Effector CD4-positive, alpha-beta T cell (primary cell): ENCODE measurements at places on chromosomes 4 and X.

DNA sequence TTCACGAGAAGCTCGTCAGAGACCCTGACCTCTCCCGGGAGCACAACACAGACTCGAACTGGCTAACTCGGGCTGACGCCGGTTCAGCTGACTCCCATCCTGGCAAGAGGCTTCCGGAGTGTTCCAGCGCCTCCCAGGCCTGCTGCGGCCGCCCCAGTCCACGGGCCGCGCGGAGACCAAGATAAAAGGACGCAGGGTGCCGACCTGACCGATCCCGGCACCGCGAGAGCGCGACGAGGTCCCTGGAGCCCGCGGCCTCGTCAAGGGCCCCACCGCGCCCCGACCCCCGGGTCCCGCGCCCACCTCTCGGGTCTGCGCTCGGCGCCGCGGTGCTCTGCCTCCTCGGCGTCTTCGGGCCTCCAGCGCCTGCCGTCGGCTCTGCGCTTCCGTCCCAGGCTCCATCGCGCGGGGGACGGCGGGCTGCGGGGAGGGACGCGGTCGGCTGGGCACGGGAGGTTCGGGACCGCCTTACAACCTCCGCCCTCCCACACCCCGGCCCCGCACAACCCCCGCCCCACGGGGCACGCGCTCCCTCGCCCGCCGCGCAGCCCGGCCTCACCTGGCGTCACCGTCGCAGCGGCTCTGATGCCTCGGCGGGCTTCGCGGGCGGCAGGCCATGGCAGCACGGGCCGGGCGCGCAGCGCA lies 426 bp downstream of the SLBP start:
- no peak for DNase-seq

DNA sequence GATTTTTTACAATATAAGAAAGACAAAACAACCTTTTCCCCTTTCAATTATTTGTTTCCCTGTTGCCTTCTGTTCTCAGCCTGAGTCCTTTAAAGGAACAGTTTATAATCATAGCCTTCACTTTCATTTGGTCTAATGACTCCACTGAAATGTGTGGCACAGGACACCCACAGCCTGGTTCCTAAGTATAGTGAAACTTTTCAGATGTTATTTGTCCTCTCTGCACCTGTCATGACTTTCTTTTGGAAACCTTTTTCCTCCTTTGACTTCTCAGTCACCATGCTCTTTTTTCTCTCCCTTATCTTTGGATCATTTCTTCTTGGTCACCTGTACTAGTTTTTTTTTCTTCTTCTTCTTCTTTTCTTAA lies 237.8 kb upstream of the ANXA3 start:
- no peak for DNase-seq

GRCh38 chr4:78377555-78377954 lies 174.0 kb upstream of the ANXA3 start:
- no peak for DNase-seq

DNA sequence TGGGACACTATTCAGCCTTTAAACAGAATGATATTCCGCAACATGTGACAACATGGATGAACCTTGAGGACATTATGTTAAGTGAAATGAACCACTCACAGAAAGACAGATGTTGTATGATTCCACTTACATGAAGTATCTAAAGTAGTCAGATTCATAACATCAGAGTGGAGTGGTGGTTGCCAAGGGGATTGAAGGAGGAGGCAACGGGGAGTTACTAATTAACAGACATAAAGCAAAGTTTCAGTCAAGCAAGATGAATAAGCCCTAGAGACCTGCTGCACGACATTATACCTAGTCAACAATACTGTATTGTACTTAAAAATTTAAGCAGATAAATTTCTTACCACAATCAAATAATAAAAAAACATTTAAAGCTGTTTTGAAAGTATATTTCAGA lies 105.0 kb upstream of the NR0B1 start:
- no peak for DNase-seq

- DNase-seq, result no peak
These were observed 557 bp upstream of the KDR start for GRCh38 chr4:55125763-55126541.

GRCh38 chr4:38071801-38072431 lies 111.7 kb downstream of the PTTG2 start:
- no peak for DNase-seq

DNA sequence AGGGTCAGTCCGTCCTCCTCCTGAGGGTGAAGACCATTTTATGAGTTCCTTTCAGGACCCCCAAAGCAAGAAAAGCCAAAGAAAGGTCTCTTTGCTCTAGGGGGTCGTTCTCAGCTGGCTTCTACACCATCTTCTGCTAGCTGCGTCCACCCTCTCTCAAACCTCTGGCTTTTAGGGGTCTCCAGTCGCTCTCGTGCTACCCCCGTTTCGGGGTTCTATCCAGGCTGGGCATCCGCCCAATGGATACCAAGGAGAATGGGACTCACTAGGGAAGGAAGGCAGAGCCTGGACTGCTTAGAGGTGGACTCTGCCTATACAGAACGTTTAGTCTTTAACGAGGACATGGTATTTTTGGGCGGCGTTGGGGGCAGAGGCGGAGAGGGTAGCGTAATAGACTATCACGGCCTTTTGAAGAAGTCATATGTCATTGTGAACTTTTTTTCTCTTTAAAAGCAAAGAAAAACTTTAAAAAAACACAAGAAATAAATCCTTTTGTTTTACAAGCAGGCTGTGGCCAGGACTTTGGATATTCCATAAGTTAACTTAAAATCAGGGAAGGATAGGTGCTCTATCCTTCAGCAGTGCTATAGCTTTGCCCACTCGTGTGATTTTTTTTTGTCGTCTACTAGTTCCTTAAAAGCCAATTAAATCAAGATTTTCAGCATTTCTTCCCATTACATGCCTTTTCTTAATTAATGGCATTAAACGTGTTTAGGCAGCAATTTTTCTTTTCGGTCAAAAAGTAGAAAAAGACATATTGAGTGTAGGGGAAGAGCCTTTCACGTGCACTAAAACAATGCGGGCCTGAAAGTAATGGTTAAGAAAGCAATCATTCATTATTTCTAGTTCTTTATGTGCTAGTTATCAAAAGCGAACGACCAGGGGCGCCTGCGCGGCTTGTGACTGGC lies 7.2 kb upstream of the PITX2 start:
- DNase-seq, result no peak

DNA sequence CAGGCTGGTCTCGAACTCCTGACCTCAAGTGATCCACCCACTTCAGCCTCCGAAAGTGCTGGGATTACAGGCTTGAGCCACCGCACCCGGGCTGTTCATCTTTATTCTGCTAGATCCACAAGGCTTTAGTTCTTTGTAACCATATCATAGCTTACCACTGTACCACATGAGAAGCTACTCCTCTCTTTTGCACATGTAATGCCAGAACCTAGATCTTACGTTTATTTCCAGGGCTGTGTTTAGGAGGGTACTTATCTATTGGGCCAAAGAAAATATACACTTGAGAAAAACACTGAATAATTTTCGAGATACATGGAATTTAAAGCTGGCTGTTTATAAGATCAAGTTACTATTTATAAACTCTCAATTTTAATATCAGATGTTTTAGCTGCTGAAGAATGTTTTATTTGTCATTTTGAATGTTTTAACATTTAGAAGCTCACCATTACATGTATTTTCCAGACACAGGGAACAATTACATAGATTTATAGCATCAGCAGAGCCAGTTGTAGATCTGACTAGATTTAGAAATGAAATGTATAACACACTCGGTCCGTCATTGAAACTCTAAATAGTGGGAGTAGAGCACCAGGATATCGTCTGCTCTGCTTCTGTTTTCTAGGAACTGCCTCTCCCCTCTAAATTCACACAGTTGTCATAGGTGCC lies 155.3 kb upstream of the HAND2 start:
- DNase-seq, result no peak
